ENCODE measurements at places on chromosomes 5 and 9. TPM values are rescaled to one million over a fixed set of nuclear protein-coding genes. Genes with fewer than 3 reads are reported as not detected.

Gene ASPN
- total RNA-seq = 3.9 TPM

Gene ARHGEF39
- 0.07 TPM for total RNA-seq

Gene LCP2
- 1.9 TPM for total RNA-seq

Gene PDCD1LG2
- 2.5 TPM for total RNA-seq

Gene PTPRD
- 1.2 TPM for total RNA-seq

Gene DDX4
- not detected for total RNA-seq

Gene BTNL8
- 0.22 TPM for total RNA-seq

Gene FOXD4L6
- total RNA-seq = not detected

Gene GARIN3
- total RNA-seq = not detected

Gene PCDHGB3
- total RNA-seq = 1.3 TPM

Gene PCDHAC2
- 0.13 TPM for total RNA-seq

Gene SCGB3A2
- not detected for total RNA-seq

Gene MYORG
- 50.4 TPM for total RNA-seq

Gene THBS4
- total RNA-seq = 27.2 TPM

Gene GLDC
- 1.00 TPM for total RNA-seq

Gene MYMK
- not detected for total RNA-seq

Gene GFPT2
- 4.0 TPM for total RNA-seq

Gene IL7R
- 0.29 TPM for total RNA-seq

Gene PCDHAC1
- total RNA-seq = not detected

Gene GFI1B
- not detected for total RNA-seq

Gene HSPB3
- 510 TPM for total RNA-seq

Gene MOB3B
- total RNA-seq = 16.3 TPM

Gene GPR21
- not detected for total RNA-seq

Gene F12
- 1.2 TPM for total RNA-seq

Gene GALT
- total RNA-seq = 23.0 TPM

Gene FCN2
- not detected for total RNA-seq

All from gastrocnemius medialis (tissue), 4 donors.